Esophagus mucosa (tissue), 1 donor: ENCODE measurements at places on chromosomes 2 and 18. TPM values are rescaled to one million over a fixed set of nuclear protein-coding genes. Genes with fewer than 3 reads are reported as not detected.

Gene MARS2
- total RNA-seq, result 5.7 TPM

Gene ACTG2
- 40.8 TPM for total RNA-seq

Gene CD8B2
- not detected for total RNA-seq

Gene SMYD5
- total RNA-seq, result 11.7 TPM

Gene SERPINB12
- 0.60 TPM for total RNA-seq
